Lung (tissue), 17 donors: ENCODE measurements at places on chromosomes 5 and 9.

DNA sequence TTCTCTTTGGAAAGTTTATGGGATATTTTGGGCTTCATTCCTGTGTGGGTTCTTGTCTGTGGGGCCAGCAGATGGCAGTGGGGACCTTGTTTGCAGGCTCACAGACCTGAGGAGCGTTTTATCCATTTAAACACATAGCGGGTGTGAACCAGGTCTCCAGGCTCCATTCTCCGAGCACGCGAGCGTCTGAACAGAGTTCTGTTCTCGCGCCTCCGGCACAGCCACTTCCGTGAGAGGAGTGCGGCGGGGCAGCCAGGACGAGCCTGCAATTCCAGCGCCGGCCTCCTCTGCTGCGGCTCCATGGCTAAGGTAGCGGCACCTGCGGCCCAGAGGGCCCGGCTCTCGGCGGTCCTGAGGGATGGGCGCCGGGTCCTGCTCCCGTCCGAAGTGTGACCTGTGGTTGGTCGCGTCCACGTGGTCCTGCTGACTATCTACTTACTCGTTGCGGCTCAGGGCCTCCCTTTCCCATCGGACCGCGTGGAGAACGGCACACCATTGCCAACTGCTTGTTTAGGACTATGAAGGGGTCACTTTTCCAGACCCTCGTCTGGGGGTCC lies 7.3 kb downstream of the NRARP start:
- DNase-seq: no peak

GRCh38 chr5:123147128-123147715 lies 58.2 kb downstream of the PRDM6 start:
- peak; percentile 81 for DNase-seq

GRCh38 chr5:87015901-87016300 lies 251.8 kb upstream of the RASA1 start:
- no peak for DNase-seq

DNA sequence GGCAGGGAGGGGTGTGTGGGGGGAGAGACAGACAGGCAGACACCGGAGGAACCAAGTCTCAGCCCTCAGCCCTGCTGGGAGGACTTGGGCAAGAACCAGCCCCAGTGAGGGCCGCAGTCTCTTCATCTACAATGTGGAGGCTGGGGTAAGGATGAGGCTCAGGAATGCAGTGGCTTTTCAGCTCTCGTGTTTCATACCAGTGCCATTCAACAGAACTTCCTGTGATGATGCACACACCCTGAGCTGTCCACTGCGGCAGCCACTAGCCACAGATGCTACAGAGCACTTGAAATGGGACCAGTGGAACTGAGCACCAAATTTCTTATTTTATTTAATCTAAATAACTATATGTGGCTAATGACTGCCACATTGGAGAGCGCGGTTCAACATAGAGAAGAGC lies 10.7 kb downstream of the CAMK2A start:
- DNase-seq: no peak

- DNase-seq: no peak
Measured at GRCh38 chr5:154999865-155000264, 13.7 kb upstream of the KIF4B start.

DNA sequence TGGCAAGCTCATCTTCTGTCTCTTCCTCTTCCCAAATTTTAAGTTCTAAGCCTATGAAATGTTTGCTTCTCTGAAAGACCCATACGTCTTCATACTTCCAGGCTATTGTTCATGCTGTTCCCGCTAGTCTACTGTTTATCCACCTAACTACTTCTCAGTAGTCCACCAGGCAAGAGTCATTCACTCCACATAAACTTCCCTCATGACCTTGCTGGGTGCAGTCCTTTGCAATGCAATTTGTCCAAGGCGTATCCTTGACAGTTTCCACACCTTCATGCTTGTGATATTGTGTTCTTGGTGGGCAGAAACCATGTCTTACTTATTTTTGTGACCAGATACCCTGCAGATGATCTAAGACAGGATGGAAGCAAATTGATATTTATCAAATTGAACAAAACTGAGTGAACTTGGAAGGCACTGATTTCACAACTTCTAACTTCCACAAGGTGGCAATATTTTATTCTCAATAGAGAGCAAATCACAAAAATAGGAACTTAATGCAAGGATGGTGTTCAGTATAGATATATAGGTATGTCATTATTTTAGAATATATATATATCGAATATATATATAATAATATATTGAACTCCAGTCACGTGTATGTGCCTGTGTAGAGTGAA lies 30.3 kb downstream of the TYRP1 start:
- DNase-seq: no peak

GRCh38 chr5:112467485-112467884 lies 48.4 kb upstream of the EPB41L4A start:
- DNase-seq: no peak

- no peak for DNase-seq
Measured at GRCh38 chr5:33422191-33422590, 18.6 kb upstream of the TARS1 start.

DNA sequence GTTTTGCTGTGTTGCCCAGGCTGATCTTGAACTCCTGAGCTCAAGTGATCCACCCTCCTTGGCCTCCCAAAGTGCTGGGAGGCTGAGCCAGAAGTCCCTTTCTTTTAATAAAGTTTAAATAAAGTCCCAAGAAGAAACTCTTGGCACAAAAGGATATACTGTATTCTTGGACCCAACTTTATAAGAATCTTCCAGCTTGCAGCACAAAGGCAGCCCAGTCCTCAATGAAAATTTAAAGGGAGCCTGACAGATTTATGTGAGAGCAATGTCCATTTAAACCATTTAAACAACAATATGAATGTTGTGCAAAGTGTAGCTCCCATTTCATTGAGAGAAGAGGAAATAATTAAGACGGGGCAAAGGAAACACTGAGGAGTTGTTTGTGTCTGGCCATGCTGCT lies 217.0 kb downstream of the DOCK8 start:
- DNase-seq: no peak
